ENCODE measurements at places on chromosomes 12 and 14.

DNA sequence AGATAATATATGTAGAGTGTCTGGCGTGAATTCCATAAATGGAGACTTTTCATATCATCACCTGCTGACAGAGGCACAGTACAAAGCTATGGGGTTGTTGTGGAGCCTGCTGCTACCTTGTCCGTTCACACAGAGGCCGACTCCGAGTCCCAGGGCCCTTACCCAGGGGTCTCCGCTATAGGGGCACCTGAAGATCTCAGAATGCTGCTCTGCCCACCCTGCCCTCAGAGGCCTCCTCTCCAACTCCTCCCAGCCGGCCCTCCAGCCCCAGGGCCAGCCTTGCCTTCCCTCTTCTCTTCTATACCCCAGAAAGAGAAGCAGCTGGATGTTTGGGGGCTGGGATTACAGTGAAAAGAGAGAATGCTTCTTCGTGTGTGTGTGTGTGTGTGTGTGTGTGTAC lies 21.3 kb downstream of the NCKAP5L start:
- H3K36me3 ChIP-seq, result peaks cover 14% of the 10 kb centered on the region
- H3K4me1 ChIP-seq, result peaks cover 7% of the 10 kb centered on the region
- no peak for DNase-seq
- H3K27me3 ChIP-seq, result no peaks in the 10 kb centered on the region
- no peak overlapping the region for H3K27ac ChIP-seq

DNA sequence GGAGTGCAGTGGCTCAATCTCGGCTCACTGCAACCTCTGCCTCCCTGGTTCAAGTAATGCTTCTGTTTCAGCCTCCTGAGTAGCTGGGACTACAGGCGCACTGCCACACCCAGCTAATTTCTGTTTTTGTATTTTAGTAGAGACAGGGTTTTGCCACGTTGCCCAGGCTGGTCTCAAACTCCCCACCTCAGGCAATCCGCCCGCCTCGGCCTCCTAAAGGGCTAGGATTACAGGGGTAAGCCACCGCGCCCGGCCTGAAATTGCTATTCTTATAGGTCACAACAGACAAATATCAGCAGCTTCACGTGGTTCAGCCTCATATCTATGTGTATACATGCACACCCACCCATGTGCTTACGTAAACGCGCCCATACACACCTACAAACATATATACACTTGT lies 23.6 kb downstream of the BATF start:
- no peak for DNase-seq
- H3K4me3 ChIP-seq, result no peak overlapping the region
- peaks cover 34% of the 10 kb centered on the region for H3K4me1 ChIP-seq
- H3K27ac ChIP-seq, result no peak overlapping the region

- peaks cover 2% of the 10 kb centered on the region for H3K27me3 ChIP-seq
- peaks cover 26% of the 10 kb centered on the region for H3K4me1 ChIP-seq
- DNase-seq, result no peak
- H3K4me3 ChIP-seq, result peak overlapping the region; percentile 73
- peak overlapping the region; percentile 6 for H3K27ac ChIP-seq
Measured at GRCh38 chr14:77000340-77001270, 27.9 kb downstream of the IRF2BPL start.

GRCh38 chr12:39348941-39349626 lies 93.8 kb downstream of the KIF21A start:
- H3K4me1 ChIP-seq, result no peaks in the 10 kb centered on the region
- no peaks in the 10 kb centered on the region for H3K36me3 ChIP-seq
- DNase-seq, result no peak
- no peak overlapping the region for H3K4me3 ChIP-seq
- no peak overlapping the region for H3K27ac ChIP-seq
- H3K27me3 ChIP-seq, result no peaks in the 10 kb centered on the region

- H3K27ac ChIP-seq, result no peak overlapping the region
- no peak overlapping the region for H3K4me3 ChIP-seq
- peaks cover 8% of the 10 kb centered on the region for H3K36me3 ChIP-seq
- peaks cover 2% of the 10 kb centered on the region for H3K4me1 ChIP-seq
Measured at GRCh38 chr12:50242751-50243191, 40.5 kb downstream of the LIMA1 start.

- H3K4me1 ChIP-seq, result no peaks in the 10 kb centered on the region
- H3K36me3 ChIP-seq, result no peaks in the 10 kb centered on the region
- no peak overlapping the region for H3K4me3 ChIP-seq
- H3K27me3 ChIP-seq, result no peaks in the 10 kb centered on the region
- DNase-seq, result no peak
Measured at GRCh38 chr12:29742646-29743045, 41.1 kb downstream of the TMTC1 start.

GRCh38 chr12:112971248-112971647 lies 7.1 kb upstream of the OAS2 start:
- no peaks in the 10 kb centered on the region for H3K27me3 ChIP-seq
- no peak for DNase-seq
- H3K27ac ChIP-seq, result no peak overlapping the region
- H3K4me1 ChIP-seq, result peaks cover 16% of the 10 kb centered on the region

All from memory B cell (primary cell).